CD4-positive, alpha-beta T cell treated with Interleukin-6 at 100 ng/mL for 8 hours (primary cell): ENCODE measurements at places on chromosomes 2 and 18.

GRCh38 chr18:20966795-20967194 lies 144.8 kb downstream of the ROCK1 start:
- no peak for DNase-seq

DNA sequence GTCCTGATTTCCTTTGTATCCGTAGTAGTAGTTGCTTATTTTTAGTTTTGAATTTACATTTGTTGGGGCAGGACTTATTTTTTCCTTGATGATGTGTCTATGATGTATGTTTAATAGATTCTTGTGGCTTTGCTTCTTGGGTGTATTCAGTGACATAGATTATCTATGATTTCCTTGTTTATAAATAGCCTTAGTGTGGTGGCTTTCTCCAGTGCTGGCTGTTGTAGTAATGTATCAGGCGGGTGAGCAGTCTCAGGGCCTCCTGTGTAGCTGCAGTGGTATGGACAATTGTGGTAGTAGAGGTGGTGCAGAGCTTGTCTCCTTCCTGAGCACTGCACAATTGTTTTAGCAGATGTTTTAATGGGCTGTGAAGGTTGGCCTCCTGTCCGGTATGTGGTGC lies 60.5 kb downstream of the SMCHD1 start:
- DNase-seq, result no peak

DNA sequence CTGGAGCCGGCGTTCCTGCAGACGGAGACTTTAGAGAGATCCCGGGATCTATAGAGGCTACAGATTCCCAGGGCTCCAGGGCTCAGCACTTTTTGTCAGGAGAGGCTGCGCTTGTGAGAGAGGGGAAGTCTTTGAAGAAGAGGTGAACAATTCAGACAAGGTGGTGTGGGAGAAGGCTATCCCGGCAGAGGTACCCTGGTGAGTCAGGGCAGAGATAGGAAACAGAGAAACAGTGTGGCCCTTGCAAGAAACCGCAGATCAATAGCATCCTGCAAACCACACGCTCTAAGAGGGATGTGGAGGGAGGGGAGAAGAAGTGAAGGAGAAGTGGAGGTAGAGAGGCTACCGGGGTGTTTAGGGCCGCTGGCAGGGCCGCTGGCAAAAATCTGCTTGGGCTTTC lies 160.5 kb upstream of the APCDD1 start:
- no peak for DNase-seq

DNA sequence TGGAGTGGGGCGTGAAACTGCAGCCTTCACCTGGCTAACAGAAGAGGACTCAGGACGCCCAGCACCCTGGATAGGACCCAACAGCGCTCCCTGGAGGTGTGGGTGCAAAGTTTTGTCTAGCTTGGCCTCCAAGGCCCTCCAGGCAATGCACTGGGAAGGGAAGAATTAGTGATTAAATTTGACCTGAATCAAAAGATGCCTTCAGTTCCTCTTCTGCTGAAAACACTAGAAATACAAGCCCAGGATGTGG lies 779 bp upstream of the TRIB2 start:
- DNase-seq, result peak; percentile 86

GRCh38 chr2:133418021-133418420 lies 150.2 kb downstream of the NCKAP5 start:
- no peak for DNase-seq

DNA sequence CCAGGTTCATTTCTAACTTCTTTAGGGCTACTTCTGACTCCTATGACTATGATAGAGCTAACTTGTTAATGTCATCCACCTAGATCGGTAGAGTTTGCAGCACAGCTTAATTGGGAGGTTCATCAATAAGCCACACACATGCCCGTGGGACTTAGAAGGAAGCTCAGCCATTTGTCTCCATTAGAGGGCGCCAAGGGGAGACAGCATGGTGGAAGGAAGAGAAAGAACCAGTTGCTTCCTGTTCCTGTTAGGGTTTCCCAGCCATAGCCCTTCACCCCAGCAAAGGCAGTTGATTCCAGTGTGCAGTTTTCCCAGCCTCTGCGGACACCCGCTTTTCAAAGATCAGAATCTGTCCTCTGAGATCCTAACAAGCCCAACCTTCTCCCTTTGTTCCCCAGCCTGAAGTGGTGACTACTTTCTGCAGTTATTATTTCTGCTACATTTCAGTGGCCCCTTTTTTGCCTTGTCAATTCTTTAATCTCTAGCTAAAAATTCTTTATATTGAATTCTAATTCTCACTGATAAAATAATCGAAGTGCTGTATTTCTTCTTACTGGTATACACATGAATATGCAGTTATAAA lies 30.3 kb downstream of the MAIP1 start:
- DNase-seq, result peak; percentile 43

GRCh38 chr2:64326578-64327050 lies 127.3 kb upstream of the LGALSL start:
- DNase-seq, result no peak

DNA sequence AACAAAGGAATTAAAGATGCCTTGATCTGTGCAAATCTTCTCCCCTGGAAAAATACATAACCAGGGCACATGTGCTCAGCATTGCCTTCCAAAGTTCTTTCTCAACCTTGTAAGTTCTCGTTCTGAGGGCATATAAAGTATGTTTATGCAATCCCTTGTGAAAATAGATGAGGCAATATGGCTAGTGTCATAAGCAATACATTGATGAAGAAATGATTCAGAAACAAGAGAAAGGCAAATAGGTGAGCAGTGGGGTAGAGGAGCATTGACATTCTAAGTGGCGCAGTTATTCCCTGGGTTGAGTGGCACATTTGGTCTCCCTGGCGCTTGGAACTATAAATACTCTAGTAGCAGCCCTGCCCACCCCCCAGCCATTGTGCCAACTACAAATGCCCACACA lies 57.4 kb upstream of the PGAP1 start:
- no peak for DNase-seq

GRCh38 chr2:142585785-142586184 lies 291.7 kb upstream of the KYNU start:
- DNase-seq, result no peak

DNA sequence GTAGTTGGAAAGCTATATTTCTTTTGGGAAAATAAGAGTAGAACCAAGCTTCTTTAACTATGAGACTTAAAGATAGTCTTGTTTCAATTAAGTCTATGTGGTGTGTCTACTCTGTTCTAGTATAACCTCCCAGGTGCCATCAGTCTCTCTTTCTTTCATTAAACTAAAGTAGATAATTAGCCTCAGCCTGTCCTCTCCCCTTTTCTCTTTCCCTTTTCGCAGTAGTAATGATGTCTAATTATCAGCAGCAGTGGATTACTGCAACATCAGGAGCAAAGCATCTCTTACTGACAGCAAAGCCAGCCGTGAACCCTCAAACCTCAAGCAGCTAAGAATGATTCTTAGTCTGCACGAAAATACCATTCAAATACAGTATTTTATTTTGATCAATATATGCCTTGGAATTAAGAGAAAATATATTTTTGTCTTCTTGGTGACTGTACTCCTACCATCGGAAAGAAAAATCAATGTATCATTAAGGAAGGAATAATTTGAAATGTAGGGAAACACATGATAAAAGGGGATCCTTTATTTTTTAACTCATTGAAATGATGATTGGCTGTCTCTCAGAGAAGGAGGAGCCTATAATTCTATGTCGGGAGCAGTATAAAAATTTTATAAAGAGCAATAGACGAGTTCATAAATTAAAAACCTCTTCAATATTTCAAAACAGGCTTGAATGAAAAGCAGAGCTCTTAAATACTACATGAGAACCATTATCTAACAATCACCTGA lies 4.5 kb downstream of the NOL4 start:
- no peak for DNase-seq

- no peak for DNase-seq
These were observed 2.0 kb upstream of the ZC3H6 start for GRCh38 chr2:112273349-112273748.

GRCh38 chr2:65436169-65436823 lies 3.9 kb upstream of the SPRED2 start:
- DNase-seq, result peak; percentile 17

DNA sequence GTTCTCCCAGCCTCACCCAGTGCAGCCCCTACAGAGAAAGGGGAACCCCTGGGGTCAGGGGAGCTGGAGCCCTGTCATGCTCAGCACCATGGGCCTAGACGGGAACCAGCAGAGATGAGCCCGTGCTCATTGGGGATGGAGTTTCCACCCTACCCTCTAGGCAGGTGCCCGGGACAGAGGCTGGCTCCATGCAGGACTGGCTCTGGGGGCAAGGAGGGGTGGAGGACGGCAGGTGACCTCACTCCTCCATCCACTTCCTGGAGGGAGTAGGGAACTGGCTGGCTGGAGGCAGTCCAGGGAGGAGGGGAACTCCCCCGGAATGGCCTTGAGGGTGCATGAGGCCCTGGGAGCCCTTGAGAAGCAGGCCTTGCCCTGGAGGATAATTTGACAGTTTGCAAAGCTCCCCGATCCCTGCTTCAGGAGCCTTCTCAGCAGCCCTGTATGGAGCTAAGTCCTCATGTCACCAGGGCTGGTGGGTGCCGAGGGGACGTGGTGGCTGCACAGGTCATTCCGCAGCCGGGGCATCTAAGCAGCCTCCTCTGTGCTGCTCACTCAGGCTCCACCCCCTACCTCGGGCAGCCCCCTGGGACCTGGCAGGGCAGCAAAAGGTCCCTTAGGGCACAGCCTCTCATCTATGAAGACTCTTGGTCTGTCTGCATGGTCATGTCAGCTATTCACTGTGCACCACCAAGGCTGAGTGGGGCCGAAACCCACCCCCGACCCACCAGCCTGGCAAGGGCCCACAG lies 2.1 kb downstream of the NEURL3 start:
- no peak for DNase-seq

GRCh38 chr2:197200051-197200761 lies 110.4 kb downstream of the ANKRD44 start:
- DNase-seq, result no peak

DNA sequence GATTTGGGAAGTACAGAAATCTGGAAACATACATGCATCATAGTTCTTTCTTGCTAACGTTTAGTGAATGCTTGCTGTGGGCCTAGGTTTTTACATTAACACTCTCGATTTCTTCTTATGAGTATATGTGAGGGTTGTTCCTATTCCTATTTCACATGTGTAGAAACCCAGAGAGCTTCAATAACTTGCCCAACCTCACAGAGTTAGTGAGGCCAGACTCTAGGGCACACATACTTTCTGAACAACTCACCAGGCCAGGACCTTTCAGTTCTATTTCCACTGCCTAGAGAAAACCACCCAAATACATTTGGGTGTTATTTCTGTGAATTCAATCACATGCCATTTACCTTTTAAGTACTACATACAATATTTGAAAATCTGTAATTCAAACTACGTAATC lies 8.2 kb upstream of the KCTD1 start:
- no peak for DNase-seq
